GM23338 (cell line): ENCODE measurements at places on chromosomes 4 and X.

- no peak overlapping the region for H3K4me3 ChIP-seq
- no peak overlapping the region for H3K27ac ChIP-seq
- peaks cover 3% of the 10 kb centered on the region for H3K4me1 ChIP-seq
- no peaks in the 10 kb centered on the region for H3K36me3 ChIP-seq
Measured at GRCh38 chrX:24838629-24839028, 144.9 kb downstream of the POLA1 start.

- H3K27ac ChIP-seq, result no peak overlapping the region
- H3K4me3 ChIP-seq, result no peak overlapping the region
- H3K4me1 ChIP-seq, result peaks cover 9% of the 10 kb centered on the region; the same call in 1 of the 2 replicates
- peaks cover 21% of the 10 kb centered on the region for H3K27me3 ChIP-seq
- H3K36me3 ChIP-seq, result no peaks in the 10 kb centered on the region
- DNase-seq, result no peak
Measured at GRCh38 chr4:7045961-7046921, 3.1 kb downstream of the TADA2B start.

GRCh38 chr4:20627866-20628265 lies 72.4 kb upstream of the PACRGL start:
- no peak overlapping the region for H3K27ac ChIP-seq
- H3K27me3 ChIP-seq, result no peaks in the 10 kb centered on the region
- no peak for DNase-seq
- peaks cover 18% of the 10 kb centered on the region for H3K4me1 ChIP-seq
- no peak overlapping the region for H3K4me3 ChIP-seq

GRCh38 chrX:24341795-24342194 lies 18.6 kb upstream of the SUPT20HL1 start:
- no peak for DNase-seq
- H3K27ac ChIP-seq, result no peak overlapping the region
- H3K4me3 ChIP-seq, result no peak overlapping the region
- H3K27me3 ChIP-seq, result no peaks in the 10 kb centered on the region
- H3K36me3 ChIP-seq, result no peaks in the 10 kb centered on the region
- H3K4me1 ChIP-seq, result no peaks in the 10 kb centered on the region

- H3K27ac ChIP-seq, result no peak overlapping the region
- no peaks in the 10 kb centered on the region for H3K4me1 ChIP-seq
- H3K27me3 ChIP-seq, result no peaks in the 10 kb centered on the region
- no peaks in the 10 kb centered on the region for H3K36me3 ChIP-seq
- H3K4me3 ChIP-seq, result no peak overlapping the region
Measured at GRCh38 chrX:85391878-85392238, 12.4 kb upstream of the POF1B start.

GRCh38 chr4:67954890-67955289 lies 8.4 kb downstream of the TMPRSS11A start:
- DNase-seq, result no peak
- no peaks in the 10 kb centered on the region for H3K27me3 ChIP-seq
- H3K4me1 ChIP-seq, result no peaks in the 10 kb centered on the region
- H3K4me3 ChIP-seq, result no peak overlapping the region
- H3K36me3 ChIP-seq, result no peaks in the 10 kb centered on the region
- H3K27ac ChIP-seq, result no peak overlapping the region

- no peak overlapping the region for H3K4me3 ChIP-seq
- DNase-seq, result peak; percentile 20
- no peak overlapping the region for H3K27ac ChIP-seq
- H3K36me3 ChIP-seq, result no peaks in the 10 kb centered on the region
Measured at GRCh38 chr4:26124753-26125321, 196.0 kb upstream of the RBPJ start.

- DNase-seq, result no peak
- no peak overlapping the region for H3K27ac ChIP-seq
- no peaks in the 10 kb centered on the region for H3K27me3 ChIP-seq
- H3K4me3 ChIP-seq, result no peak overlapping the region
- H3K36me3 ChIP-seq, result no peaks in the 10 kb centered on the region
Measured at GRCh38 chr4:26021417-26022345, 107.7 kb downstream of the SMIM20 start.

DNA sequence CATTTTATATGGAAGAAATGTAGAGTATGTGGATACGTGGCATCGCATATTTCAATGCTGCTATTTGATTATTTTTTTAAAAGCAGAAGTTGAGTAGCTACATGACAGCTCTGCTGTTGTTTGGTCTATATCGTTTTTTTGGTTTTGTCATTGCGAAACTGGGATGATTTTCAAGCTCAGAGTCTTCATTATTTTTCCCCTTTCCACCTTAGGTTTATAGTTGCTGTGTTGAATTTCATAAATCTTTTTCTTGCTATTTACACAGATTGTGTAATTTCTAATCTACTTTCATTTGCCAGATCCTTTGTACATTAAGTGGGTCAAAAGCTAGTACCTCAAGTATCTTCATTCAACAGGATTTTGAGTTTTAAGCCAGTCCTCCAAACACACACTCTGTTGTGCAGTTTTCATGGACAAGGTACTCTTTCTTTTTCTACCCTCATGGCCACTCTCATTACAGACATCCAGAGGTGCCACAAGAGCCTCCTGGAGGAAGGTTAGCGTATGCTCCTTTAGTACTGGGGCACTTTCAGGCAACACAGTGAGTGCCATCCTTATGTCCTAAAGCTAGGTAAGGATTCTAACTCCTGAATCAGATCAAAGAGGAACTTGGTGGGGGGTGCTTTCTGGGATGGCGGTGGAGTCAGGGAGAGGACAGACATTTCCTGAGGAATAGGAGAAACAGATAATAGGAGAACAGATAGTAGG lies 123.2 kb downstream of the FHIP1A start:
- no peaks in the 10 kb centered on the region for H3K27me3 ChIP-seq
- H3K36me3 ChIP-seq, result no peaks in the 10 kb centered on the region
- DNase-seq, result no peak

GRCh38 chr4:80343887-80344286 lies 8.4 kb downstream of the CFAP299 start:
- H3K27me3 ChIP-seq, result no peaks in the 10 kb centered on the region
- no peak for DNase-seq
- H3K27ac ChIP-seq, result no peak overlapping the region
- no peak overlapping the region for H3K4me3 ChIP-seq
- no peaks in the 10 kb centered on the region for H3K36me3 ChIP-seq

- DNase-seq, result peak; percentile 9
- no peaks in the 10 kb centered on the region for H3K4me1 ChIP-seq
- no peaks in the 10 kb centered on the region for H3K36me3 ChIP-seq
- no peak within 1 kb of the TSS for H3K27ac ChIP-seq
- H3K27me3 ChIP-seq, result no peaks in the 10 kb centered on the region
Measured at GRCh38 chrX:115017455-115017854, at the start of gene IL13RA2. Gene IL13RA2 (minus strand): TSS chrX:115017616. CDS start chrX:115017269, 347 bp downstream.

DNA sequence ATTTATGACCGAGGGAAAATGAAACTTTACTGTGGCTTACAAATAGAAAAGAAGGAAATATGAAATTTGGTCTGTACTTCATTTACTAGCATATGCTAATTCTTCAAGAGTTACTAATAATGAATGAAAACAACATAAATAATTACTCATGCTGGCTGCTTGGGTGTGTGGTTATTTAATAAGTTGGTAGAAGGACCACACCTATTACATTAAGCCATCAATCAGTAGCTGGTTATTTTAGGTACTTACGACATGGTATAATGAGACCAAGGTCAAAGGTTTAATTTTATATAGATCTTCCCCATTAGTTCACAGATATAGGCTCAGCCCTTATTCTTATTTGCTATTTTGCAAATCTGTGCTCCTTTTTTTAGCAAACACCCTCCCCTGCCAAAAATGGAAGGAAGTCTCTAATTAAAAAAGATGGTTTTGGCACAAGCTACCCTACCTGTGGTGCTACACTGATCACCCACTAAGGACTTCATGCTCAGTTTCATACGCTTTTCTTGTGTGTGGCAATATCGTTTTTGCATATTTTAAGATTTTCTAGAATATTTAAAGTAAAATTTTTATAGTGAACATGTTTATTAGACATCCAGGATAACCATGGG lies 14.1 kb downstream of the TMPRSS11D start:
- H3K27me3 ChIP-seq, result no peaks in the 10 kb centered on the region
- H3K36me3 ChIP-seq, result no peaks in the 10 kb centered on the region
- DNase-seq, result no peak

DNA sequence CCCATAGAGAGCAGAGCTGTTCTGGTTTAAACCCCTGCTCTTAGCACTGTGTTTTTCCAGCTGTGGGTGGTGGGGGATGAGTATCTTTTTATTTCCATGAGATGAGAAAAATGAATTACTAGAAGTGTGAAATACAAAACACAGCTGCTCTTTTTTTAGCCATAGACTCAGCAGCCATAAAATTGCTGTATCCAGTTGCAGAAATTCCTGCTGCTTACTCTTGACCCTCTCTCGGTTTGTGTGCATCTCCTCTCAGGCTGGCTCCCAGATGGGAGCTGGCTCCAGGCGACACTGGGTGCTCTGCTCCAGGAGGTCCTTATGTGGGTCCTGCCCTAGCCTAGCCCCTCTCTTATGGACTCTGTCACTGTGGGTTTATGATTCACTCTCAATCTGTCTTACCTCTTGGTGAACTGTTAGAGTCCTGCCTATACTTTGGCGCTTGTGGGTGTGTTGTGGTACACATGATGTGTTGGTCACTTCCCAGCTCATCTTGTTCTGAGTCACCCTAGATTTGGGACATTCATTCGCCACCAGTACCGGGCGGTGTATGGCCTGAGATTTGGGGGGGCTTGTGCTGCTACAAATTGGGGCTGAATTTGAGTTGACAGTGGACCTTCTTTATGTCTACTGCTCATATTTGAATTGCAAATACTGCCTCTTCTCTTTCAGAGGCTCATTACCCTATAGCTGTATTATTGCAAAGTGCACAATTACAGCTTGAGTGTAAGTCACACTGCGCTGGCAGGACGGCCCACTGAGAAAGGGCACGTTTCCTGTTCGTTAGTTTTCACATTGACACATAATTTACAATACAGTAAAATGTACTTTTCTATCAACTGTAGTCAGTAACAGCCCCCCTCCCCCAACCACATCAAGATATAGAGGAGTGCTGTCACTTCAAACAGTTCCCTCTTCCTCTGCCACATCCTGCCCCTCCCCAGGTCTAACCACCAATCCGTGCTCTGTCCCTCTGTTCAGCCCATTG lies 46.9 kb upstream of the MSANTD1 start:
- H3K27me3 ChIP-seq, result no peaks in the 10 kb centered on the region
- no peak for DNase-seq
- H3K4me3 ChIP-seq, result no peak overlapping the region

DNA sequence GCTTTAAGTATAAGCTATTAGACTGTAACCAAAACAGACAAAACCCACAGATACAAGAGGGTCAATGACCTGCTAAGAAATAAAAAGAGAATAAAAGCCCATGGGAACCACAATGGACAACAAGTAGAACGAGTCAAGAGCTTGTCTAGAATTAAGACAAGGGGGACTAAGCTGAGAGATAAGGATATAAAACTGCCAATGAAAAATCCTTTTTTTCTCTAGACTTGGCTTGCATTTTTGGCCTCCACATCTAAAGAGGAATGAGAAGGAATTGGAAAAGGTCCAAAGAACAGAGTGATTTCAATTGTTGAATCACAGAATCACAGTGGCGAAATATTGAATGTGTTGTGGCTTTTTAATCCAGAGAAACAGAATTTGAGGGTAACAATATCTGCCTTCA lies 135.7 kb downstream of the QDPR start:
- H3K4me3 ChIP-seq, result no peak overlapping the region
- no peak for DNase-seq
- H3K36me3 ChIP-seq, result no peaks in the 10 kb centered on the region
- no peaks in the 10 kb centered on the region for H3K4me1 ChIP-seq
- H3K27me3 ChIP-seq, result no peaks in the 10 kb centered on the region
- H3K27ac ChIP-seq, result no peak overlapping the region
